ENCODE measurements at places on chromosomes 2 and 18.

DNA sequence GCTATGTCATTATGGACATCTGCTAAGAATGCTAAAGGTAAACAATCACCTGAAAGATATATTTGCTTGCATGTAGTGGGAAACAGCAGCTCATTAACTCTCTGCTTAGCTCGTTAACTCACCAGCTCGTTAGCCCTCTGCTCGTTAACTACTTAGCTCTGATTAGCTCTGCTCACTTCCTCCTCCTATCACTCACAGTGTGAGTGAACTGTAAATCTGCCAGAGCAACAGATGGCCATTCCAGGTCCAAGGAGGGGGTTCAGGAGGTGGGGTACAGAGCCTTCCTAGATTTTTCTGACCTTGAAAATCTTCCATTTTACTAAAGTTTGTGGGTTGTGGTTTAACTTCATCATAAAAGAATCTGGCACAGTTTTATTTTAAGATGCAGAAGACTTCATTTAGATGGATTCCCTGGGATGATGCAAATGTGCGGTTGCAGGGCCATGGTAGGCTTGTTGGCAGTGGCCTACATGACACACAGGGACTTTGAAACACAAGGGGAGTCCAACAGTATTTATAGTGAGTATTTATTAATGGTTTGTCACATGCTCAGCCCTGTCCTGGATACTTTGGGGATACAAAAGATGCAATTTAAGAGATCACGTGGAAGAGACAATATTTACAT is 1633.7 kb upstream of the CELF4 start:
- DNase-seq, result no peak

- no peak for DNase-seq
Observed at GRCh38 chr2:176003958-176004357, 1.9 kb upstream of the LNPK start.

DNA sequence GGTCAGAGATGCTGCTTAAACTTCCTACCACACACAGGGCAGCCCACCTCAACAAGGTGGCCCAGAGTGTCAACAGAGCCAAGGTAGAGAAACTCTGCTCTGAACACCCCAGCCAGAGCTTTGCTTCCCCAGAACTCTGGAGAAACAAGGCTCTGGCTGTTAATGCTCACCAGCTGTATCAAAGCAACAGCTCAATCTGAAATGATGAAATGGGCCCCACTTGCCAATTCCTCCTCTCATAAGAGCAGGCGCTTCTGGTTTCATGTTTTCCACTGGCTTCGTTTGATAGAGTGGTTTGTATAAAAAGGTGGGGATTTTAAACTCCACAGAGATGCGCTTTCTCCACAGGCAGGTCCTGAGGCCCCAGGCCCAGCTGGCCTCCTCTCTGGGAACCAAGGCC is 60.9 kb upstream of the TFCP2L1 start:
- DNase-seq, result no peak

- DNase-seq, result no peak
Observed at GRCh38 chr2:205425102-205425501, 257.2 kb upstream of the NRP2 start.

- DNase-seq, result peak; percentile 45
Observed at GRCh38 chr2:201933792-201934237, 99.8 kb upstream of the FZD7 start.

DNA sequence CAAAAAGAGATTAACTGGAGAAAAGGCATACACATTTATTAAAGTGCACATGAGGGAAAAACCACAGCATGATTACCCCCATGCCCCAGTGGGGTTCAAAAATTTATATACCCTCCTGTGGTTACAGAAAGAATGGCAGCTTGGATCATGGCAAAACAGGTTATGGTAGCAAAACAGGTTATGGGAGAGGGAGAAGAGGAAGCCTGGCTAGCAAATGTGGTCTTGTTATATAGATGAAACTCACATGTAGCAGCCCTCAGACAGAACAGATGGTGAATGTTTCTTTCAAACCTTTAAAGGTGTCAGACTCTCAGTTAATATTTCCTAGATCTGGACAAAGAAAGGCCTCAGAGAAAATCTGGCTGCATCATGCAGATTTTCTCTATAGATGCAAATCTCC is 178.2 kb upstream of the ZC3H15 start:
- no peak for DNase-seq

DNA sequence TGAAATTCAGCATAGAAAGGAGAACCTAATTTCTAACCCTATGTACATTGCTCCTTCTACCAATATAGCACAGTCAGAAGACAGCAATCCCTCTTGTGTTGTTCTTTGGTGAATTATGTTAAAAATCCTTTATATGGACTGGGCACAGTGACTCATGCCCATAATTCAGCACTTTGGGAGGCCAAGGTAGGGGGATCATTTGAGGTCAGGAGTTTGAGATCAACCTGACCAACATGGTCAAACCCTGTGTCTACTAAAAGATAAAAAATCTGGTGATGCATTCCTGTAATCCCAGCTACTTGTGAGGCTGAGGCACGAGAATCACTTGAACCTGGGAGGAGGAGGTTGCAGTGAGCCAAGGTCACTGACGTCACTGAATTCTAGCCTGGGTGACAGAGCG is 195.6 kb downstream of the TMX3 start:
- DNase-seq, result no peak

DNA sequence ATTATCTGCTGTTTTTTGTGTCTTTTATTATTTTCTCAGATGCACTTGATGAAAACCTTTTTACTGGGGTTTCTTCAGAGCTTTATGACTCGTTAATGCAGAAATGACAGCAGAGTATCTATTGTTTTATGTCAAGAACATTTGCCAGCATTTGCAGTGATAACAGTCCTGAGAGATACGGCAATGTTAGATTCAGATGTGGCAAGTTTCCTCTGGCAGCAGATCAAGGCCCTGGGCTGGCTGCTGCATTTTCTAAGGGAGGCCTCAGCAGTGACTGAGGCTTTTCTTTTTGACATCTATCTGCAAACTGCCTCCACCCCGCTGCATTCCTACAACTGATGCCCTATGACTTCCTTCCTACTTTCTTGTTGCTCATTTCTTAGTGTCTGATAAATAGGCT is 40.2 kb downstream of the EFEMP1 start:
- DNase-seq, result peak; percentile 68

GRCh38 chr2:2536416-2537056 is 205.5 kb upstream of the MYT1L start:
- DNase-seq, result no peak

DNA sequence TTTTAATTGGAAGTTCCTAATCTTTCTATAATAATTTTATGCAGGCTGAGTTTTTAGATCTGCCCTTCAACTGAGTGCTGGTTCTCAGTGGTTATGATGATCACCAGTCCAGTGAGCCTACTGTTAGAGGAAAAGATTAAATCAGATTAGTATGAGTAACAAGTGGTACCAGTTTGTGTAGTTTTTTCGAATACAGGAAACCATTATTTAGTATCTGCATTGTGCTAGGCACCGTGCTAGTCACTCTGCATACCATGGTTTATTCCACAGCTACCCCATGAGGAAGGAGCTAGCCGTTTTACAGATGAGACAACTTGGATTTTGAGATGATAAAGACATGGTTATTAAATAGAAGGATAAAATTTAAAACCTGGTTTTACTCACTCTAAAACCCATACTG is 6.1 kb downstream of the PSMD1 start:
- no peak for DNase-seq

GRCh38 chr2:231270221-231271114 is 72.0 kb downstream of the ARMC9 start:
- DNase-seq, result no peak

DNA sequence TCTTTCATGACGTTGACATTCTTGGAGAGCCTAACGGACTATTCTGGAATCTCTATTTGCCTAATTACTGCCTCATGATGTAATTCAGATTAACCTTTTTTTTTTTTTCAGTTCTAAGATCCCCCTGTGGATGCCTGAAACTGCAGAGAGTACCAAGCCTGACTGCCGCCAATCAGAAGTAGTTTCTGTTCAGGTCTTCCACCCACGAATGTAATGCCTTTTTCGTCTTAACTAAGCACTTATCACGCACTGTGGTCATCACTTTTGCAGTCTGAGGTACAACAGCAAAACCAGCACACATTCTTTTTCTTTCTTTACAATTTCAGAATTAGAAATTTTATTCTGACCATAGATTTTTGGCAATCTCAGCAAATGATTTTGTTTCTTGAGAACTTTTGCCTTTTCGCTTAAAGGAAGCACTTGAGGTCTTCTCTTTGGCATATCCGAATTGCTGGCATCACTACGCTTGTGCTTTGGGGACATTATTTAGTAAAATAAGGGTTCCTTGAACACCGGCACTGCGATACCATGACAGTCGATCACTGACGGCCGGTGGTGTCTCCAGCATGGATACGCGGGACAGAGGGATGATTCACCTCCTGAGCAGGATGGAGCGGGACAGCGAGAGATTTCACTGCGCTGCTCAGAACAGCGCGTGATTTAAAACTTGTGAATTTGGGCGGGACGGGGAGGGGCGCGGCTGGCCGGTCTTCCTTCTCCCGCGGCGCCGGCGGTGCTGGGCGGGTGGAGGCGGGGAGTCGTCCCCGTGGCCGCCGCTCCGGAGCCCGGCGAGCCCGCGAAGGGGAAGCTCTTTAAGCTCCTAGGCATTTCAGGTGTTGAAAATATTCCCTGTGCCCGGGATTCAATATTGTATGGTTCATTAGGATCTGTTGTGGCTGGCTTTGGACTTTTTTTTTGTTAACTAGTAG is 32.0 kb upstream of the GPR55 start:
- DNase-seq, result peak; percentile 43

Data from choroid plexus epithelial cell (primary cell).